ENCODE measurements at places on chromosomes 12 and 14.
A peak's percentile ranks its signal among the peaks of the same experiment; 100 is the strongest.

DNA sequence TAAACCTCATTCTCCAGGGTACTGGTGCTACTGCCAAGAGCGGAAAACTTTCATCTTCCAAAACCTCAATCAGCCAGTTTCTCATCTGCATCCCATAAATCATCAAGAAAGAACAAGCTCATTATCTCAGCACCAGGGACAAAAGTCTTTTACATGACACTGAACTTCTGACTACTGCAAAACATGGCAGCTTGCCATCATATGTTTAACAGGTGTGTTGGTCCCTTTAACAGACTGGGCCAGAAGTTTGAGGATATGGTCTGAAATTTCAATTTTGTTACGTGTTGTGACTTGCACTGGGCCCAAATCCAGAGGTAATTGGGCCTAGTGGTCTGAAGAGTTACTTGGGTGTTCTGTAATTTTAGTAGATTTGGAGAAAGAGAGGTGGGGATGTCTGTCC, 305.4 kb upstream of the SEL1L start:
- no peak for DNase-seq

- DNase-seq = no peak
Observed at GRCh38 chr14:72612041-72612440, 281.9 kb downstream of the DPF3 start.

- no peak for DNase-seq
Observed at GRCh38 chr14:100165831-100166440, 6.5 kb upstream of the DEGS2 start.

- peak; percentile 80 for DNase-seq
Observed at GRCh38 chr14:100285021-100285912, 21.0 kb downstream of the SLC25A29 start.

DNA sequence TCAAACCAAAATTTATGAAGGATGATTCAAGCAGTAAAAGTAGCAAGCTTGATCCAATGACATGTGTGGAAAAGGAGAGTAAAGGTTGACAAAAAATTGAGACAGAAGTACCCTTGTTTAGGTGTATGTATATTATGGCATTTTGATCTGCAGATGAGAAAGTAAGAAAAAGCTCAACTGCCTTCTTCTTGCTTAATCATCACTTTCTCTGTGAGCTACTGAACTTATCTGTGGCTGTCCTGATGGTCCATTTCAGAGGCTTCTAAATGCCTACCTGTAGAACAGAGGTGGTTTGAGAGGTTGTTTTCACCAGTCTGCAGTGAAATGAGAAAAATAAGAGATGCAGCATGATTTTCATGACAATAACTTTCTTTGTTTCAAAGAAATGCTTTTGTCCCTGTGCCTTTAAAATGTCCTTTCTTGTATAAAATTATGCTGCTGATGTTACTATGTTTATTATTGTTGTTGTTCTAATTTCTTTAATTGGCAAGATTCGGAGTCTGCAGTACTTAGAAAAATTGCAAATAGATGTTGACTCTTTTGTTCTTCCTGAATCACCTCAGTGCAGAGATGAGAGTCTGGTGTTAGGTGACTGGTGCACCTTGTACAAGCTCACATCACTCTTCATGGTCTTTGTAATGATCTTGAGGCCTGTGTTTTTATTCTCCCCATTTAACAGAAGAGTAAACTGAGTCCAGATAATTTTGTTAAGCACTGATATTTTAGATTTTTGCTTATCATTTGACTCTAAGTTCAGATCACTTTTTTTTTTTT, 821.9 kb downstream of the VRK1 start:
- no peak for DNase-seq

GRCh38 chr12:28585146-28585545, 394.9 kb downstream of the CCDC91 start:
- DNase-seq = no peak

- DNase-seq = no peak
Observed at GRCh38 chr12:110809149-110809548, 37.6 kb upstream of the CCDC63 start.

GRCh38 chr12:120064054-120064940, 52.3 kb downstream of the RAB35 start:
- DNase-seq = no peak

- no peak for DNase-seq
Observed at GRCh38 chr14:78508023-78508422, 337.9 kb downstream of the NRXN3 start.

GRCh38 chr12:121576851-121577391, 3.9 kb downstream of the KDM2B start:
- peak; percentile 96 for DNase-seq

GRCh38 chr12:88307961-88308360, 165.9 kb downstream of the TMTC3 start:
- DNase-seq = no peak

DNA sequence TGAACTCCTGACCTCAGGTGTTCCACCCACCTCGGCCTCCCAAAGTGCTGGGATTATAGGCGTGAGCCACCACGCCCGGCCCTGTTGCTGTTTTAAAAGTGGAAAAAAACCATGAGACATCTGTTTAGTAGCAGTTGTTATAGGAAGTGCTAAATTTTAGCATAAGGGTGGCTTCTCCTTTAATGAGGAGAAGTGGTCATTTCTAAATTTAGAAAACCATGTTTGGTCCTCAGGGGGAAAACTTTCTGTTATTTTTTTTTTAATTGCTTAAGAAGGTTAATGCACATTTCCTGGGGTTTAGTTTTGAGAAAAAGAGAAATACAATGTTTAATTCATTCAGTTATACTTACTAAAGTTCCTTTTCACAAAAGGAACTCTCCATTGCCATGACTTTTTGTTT, 102.1 kb downstream of the MYRFL start:
- no peak for DNase-seq

DNA sequence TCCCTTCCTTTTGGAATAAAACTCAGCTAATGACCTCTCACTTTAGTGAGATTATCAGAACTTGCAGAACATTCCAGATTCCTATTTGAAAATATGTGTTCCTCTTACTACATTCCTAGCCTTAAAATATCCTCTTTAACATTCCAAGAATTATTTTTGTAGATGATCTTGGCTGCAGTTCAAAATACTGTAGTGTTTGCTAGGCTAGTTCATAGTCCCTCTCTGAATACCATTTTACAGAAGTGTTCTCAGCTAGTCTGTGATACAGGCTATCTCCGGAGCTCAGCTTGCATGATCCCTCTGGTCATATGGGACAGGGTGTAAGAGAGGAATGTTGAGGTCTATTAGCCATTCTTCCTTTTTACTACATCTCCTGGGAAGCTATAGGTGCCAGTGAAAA, 17.6 kb upstream of the GPR33 start:
- DNase-seq = no peak

- DNase-seq = no peak
Observed at GRCh38 chr12:19885093-19885812, 446.0 kb downstream of the AEBP2 start.

DNA sequence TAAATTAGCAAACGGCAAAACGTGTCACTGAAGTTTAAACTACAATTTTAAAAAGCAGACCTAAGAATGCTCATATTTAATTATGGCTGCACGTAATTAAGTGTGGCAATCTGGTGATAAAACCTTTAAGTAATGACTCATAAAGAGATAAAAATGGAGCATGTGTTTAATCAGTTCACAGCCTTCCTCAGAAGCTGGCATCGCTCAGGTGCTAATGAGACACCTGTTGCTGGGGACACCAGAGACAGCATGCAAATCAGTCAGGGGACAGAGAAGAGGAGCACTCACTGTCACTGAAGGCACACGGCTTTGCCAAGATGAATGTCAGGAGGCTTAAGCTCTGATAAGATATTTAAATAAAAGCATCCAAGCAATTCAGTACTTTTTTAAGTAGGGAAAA, 840.3 kb downstream of the GALC start:
- no peak for DNase-seq

DNA sequence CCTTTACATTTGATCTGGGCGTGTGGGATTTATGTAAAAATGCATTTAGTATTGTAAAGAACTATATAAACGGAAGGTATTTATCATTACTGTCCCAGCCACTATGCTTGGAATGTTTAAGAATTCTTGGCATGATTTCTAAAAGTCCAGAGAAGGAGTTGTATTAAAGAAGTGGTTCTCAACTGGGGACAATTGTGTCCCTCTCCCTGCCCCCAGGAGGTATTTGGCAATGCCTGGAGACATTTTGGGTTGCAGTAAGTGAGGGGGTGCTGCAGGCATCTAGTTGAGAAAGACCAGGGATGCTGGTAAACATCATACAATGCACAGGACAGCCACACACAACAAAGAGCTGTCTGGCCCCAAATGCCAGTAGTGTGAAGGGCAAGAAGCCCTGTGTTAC, 7.2 kb downstream of the SLC38A1 start:
- no peak for DNase-seq

GRCh38 chr14:48944809-48945208, 641.4 kb downstream of the RPS29 start:
- DNase-seq = no peak

GRCh38 chr12:96204381-96204780, 10.2 kb downstream of the ELK3 start:
- DNase-seq = no peak

- no peak for DNase-seq
Observed at GRCh38 chr12:117140397-117141096, 41.3 kb upstream of the TESC start.

DNA sequence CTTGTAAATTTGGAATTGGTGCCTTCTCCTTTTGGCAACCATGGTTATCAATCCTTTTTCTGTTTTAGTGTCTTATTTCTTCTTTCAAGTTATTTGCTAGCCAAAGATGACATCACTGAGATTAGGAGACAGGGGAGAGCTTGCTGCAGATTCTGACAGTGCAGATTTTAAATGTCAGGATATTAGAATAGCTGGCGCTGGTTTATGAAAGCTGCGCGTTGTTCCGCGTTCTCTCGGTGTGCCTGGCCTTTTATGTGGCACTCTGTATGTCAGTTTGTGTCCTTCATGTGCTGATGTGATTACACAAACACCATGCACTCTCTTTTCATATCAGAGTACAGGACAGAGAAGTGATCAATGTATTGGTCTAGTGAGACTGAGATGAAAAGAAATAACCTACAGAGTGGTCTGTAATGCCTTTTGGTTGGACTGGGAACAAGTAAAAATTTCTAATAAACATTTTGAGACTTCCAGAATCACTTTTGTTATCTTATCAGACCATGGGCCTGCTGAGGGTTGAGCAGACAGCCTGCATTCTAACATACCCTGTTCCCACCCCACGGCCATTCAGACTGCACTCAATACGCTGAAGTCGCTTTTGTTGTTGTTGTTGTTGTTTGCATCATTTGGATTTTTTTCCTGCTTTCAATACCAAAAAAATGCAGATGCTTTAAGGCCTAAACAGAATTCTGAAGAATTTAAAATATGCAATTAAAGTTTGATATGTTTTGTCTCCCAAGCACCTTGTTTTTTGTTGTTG, 49.7 kb upstream of the TRAF3 start:
- no peak for DNase-seq

DNA sequence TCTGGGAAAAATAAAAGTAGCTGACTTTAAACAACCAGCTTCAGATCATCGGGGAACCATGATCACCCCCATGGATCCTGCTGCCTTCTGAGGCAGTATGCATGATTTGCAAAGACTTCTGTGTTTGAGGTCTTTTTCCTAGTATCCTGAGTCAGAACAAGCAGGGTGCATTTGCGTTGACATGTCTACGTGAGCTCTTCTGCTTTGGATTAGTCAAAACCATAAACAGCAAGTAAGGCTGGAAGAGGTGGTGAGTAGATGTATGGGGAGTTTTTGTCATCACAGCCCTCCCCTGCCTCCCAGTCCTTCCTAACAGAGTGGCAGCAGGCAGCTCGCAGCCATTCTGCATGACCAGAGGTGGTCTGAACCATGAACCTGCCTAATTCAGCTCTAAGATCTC, 24.1 kb downstream of the PLEKHG7 start:
- no peak for DNase-seq

GRCh38 chr12:25796523-25797000, 161.9 kb upstream of the RASSF8 start:
- DNase-seq = peak; percentile 18

GRCh38 chr14:35688126-35688826, 120.8 kb downstream of the RALGAPA1 start:
- DNase-seq = no peak

- no peak for DNase-seq
Observed at GRCh38 chr14:33592297-33592696, 358.6 kb downstream of the EGLN3 start.

DNA sequence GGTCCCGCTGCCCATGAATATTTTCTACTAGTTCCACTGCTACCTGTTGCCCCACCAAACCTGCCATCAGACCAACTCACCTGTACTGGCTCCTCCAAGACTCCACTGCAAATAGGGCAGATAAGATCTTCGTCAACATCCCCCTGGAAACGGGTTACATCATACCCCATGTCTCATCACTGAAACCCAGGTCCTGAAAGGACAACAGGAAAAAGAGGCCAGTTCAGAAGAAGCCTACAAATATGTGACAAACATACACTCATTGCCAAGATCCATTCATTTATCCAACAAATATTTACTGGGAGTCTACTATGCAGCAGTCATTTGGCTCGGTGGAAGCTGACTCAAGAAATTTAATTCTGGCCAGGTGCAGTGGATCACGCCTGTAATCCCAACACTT, 7.8 kb downstream of the RNF41 start:
- DNase-seq = no peak

DNA sequence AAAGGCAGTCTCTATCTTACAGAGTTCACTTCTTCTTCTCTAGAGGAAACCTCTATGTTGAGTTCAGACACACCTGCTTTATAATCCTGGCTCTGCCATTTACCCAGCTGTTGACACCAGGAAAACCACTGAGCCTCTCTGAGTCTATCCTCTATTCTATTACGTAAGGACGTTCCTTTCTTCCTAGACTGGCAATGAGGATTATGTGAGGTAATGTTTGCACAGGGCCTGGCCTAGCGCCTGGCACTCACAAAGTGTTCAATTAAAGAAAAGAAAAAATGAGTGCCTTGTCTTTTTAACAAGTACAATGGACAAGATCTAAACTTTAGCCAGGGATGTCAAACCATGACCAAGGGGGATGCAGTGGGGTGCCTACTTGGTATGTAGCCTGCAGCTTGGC, 641.9 kb upstream of the TBX3 start:
- DNase-seq = no peak

DNA sequence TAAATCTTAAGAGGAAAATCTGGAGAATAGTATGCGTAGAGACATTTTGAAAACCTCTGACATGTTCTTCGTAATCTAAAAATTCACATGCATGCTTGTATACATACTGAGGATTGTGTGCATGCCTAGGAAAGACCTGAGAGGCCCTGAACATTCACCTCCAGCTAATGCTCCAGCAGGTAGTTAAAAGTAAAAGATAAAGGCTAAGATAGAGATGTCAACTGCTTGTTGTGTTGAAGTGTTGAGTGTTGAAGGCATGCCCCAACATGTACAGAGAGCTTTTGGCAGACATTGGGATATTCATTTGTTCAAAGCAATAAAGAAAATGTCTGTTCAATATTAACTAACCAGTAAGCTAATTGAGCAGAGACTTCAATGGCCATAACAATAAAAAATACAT, 118.6 kb upstream of the SYT1 start:
- DNase-seq = no peak

- no peak for DNase-seq
Observed at GRCh38 chr14:77574446-77575115, 41.9 kb downstream of the SPTLC2 start.

DNA sequence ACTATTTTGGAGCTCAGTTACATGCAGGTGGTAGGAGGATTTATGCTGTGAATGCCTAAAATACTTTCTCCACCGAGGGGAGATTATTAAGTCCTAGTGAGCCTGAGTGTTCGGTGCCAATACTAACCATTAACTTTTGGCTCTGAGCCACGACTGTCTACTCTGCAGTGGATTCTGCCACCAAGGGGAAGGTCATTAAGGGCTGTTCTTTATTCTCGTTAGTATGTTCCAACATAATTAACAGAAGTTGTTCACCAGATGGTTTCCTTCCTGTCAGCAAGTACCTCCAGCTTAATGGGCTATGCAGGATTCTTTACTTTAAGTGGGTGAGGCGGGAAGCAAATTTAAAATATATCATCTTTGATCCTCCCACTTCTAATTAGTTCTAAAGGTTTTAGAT, 326.3 kb downstream of the BMP4 start:
- DNase-seq = no peak

Measured in HAP-1 (cell line).